Fibroblast of villous mesenchyme (primary cell): ENCODE measurements at places on chromosomes 7 and 10. TPM values are rescaled to one million over a fixed set of nuclear protein-coding genes. Genes with fewer than 3 reads are reported as not detected.

GRCh38 chr7:74040101-74040790, 12.3 kb downstream of the ELN start:
- no peak for DNase-seq

- no peak for DNase-seq
These were observed 85.9 kb downstream of the TAX1BP1 start for GRCh38 chr7:27825891-27826290.

DNA sequence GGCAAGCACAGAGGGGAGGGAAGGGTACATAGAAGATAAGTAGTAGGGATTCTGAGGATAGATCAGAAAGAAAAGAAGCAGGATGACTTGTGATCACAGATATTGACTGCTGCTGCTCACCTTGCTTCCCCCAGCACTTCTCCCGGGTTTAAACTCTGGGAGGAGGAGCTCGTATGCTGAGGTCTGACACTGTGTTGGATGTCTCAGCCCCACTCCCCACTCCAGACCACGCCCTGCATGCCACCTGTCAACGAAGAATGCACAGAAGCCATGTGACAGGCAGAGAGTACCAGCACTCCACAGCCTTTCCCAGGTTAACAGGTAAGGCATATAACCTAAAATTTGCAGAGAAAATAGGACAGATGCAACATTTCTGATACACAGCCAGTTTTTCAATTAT, 388.9 kb downstream of the TNS3 start:
- DNase-seq: no peak

- DNase-seq: peak; percentile 31
These were observed 299.9 kb upstream of the HABP2 start for GRCh38 chr10:113252650-113253618.

DNA sequence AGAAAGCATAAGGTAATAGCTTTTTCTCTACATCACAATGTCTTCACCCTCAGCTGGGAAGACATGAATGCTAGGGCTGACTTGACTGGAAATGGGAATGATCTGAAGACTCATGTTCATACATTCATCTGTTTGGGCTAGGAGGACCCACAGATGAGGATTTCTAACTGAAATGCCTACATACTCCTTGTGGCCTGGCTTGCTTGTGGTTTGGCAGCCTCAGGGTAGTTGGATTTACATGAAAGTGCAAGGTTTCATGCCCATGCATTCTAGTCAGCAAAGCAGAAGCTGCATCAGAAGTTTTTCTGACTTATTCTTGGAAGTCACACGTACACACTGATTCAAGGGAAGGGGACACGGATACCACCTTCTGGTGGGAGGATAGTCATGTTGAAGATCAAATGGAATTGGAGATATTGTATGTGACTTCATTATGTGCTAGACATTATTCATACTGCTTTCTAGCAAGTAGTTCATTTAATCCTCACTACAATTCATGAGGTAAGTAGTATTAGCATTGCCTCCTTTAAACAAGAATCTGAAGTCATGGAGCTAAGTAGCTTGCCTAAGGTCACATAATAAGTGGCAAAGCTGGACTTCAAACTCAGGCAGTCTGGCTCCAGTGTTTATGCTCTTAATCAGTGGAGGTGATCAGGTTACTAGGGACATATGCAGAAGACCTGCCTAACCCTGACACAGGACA, 957.0 kb downstream of the LRMDA start:
- DNase-seq: peak; percentile 10

GRCh38 chr7:75608451-75609122, 116.5 kb downstream of the SPDYE5 start:
- no peak for DNase-seq

DNA sequence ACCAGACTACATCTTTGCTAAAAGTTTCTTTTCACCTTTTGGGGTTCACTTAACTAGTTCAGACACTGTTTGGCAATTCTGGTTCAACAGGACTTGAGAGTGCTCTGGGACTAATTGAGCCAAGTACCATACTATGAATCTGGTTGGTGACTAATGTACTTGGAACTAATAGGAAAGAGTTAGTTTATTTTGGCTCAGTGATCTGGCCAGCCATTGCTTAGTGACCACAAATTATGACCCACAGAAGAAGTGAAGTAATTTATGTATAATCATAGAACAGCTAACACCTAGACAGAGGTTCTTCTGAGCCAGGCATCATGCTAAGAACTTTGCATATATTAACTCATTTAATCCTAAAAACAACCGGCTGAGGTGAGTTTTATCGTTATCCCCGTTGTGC, 126.5 kb upstream of the JCAD start:
- DNase-seq: peak; percentile 74

DNA sequence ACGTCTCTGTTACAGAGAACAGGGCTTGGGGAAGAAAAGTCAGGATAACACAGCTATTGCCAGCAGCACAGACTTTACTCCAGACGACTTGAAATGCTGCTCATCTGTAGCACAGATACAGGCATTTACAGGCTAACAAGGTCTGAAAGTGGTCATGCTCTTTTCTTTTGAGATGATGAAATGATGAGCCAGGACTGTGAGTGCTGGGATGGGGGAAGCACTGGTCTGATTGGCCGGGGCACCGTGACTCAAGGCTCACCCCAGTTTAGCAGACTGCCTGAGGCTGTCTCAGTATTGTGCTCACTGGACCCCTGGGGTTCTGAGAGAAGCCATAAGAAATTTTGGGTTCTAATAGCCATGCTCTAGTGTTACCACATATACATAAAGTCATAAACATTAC, 12.4 kb downstream of the SMKR1 start:
- no peak for DNase-seq

GRCh38 chr7:101913851-101914250, 96.4 kb downstream of the CUX1 start:
- peak; percentile 97 for DNase-seq

GRCh38 chr10:129179245-129179971, 287.6 kb upstream of the MGMT start:
- DNase-seq: no peak

DNA sequence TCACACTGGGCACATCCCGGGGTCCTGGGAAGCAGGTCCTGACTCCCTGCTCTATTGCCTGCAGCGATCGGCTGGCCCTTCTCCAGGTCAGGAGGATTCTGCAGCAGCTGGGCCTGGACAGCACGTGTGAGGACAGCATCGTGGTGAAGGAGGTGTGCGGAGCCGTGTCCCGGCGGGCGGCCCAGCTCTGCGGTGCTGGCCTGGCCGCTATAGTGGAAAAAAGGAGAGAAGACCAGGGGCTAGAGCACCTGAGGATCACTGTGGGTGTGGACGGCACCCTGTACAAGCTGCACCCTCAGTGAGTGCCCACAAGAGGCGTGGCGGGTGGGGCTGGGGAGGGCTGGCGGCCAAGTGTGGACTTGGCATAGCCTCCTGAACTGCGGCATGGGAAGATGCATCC, 12.8 kb upstream of the HK1 start:
- no peak for DNase-seq

DNA sequence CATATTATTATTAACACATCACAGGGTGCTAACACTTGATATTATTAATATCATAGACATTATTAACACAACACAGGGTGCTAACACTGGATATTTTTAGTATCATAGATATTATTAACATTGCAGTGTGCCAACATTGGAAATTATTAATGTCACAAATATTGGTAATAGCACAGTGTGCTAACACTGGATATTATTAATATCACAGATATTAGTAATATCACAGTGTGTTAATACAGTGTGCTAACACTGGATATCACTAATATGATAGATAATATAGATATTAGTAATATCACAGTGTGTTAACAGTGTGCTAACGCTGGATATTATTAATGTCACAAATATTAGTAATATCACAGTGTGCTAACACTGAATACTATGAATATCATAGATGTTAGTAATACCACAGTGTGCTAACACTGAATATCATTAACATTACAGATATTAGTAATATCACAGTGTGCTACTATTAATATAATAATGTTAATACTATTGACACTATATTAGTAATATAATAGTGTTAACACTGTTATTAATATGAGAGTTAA, 1.6 kb upstream of the TMEM225B start:
- DNase-seq: no peak

DNA sequence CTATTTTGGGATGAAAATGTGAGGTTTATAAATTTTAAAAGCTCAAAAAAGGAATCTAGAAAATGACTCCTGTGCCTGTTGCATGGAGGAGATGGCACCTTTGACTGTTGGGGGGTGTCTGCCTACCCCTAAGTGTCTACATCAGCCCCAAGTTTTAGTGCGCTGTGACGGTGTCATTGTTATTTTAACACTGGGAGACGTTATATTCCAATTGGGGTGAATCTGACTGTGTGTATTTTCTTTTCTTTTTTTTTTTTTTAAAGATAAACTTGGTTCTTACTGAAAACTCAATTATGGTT, 517 bp downstream of the SRGN start:
- DNase-seq: no peak

GRCh38 chr7:139557857-139558581, 34.5 kb downstream of the CLEC2L start:
- DNase-seq: no peak

GRCh38 chr7:55138663-55139062, 119.8 kb downstream of the EGFR start:
- DNase-seq: no peak

DNA sequence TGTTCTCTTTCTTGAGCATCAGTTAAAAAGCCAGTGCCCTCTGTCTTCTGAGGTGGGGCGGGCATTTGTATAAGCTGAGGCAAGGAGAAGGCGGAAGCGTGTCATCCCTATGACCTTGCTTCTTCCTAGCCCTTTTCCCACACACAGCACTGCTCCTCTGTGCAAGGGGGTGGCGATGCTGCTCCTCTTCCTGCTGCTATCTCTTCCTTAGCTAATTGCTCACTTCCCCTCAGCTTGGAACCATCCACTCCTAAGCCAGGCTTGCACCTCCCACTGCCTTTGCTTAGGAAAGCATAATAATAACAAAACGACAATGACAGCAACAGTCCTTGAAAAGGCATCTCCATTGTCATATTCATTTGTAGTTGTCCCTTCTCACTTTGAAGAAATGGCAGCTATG, 366.9 kb downstream of the PHTF2 start:
- DNase-seq: no peak

DNA sequence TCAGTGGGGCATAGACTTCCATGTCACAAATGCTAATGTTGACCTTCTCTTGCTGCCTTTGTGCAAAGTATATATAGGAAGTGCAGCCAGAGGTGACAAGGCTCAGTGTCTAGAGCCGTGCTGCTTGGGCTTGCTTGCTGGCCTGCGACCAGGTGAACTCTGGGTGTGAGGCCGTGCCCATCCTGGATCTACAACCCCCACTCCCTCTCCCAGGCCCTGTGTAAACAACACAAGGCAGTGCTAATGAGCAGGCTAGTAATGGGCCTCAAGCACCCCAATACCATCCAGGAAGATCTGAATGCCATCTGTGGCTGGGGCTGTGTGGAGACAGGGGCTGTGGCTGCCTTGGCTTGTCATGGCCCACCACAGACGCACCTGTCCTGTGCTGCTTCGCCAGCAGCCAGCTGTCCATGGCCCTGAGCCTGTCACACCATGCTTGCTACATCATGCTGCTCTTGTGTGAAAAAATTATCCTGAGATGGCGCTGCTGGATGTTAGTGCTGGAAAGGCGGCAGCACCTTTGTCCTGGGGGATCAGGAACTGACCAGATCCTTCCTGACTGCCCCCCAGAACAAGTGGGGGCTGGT, 107.6 kb upstream of the ZNF92 start:
- no peak for DNase-seq

DNA sequence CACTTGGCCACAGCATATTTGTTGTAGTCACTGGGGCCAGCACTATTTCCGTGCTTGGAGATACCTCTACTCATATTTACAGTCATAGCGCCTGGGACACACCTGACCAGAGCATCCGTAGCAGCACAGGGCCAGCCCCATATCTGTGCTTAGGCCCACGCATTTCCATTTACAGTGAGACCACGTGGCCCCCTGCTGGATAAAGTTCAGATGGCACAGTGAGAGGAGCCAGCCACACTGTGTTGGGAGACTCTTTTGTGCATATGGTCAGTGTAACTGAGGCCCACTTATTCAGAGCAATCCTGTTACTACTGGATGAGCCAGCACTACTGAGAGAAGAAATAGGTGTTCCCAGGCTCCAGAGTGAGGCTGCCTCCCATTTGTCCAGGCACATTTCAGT, 455.3 kb downstream of the REEP3 start:
- peak; percentile 18 for DNase-seq

DNA sequence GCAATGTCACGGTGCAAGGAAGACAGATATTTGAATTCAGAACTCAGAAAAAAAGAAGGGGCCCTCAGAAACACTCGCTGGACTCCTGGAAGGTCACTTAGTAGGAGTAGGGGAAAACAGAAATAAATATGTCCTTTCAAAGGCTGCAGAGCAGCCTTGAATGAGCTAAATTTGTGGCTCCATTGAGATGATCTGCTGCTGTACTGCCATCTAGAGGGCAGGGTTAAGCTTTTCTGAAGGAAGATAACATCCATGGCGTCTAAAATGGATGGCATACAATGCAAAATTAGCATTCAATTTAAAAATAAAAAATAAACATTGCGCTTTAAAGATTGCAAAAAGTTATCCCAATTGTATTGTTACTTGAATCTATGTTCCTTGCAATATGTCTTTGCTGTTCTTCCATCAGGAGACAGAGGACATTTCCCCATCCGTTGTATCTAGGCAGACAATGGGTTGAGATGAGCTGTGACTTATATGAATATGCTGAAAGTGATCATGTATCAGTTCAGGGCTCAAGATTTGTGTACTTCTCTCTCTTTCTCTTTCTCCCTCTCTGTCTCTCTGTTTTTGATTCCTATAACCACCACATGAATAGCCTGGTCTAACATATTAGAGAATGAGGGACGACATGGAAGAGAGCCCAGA, 642.2 kb downstream of the SH2D4B start:
- DNase-seq: no peak

DNA sequence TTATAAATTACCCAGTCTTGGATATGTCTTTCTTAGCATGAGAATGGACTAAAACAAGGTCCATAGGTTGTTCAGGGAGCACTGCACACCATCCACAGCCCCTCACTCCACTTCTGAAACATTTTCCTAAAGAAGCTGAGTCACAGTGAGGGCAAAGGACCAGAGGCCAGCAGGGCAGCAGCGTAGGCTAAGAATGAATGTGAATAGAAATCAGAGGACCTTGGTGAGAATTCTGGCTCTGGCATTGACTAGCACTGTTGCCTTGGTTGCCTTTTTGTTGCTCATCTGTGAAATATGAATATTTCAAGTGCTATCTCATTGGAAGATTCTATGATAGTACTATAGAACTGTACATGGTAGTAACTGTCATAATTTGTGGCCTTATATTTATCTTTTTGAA, 41.7 kb upstream of the TOMM7 start:
- DNase-seq: no peak

DNA sequence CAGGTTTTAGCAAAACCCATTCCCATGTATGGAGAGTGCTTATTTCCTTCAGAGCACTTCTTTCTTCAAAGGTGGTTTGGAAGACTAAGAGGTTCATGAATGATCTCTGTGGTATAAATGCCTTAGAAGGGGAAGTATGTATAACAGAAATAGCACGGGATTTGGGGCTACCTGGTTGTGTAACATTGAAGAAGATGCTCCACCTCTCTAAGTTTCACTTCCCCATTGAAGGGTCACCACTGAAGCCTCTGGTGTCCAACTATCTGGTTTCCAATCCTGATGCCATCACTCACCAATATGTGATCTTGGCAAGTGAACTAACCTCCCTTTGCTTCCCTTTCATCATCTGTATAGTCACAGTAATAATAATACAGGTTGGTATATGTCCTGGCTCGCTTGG, 37.2 kb downstream of the CYCS start:
- DNase-seq: no peak

The STEAP1 gene
- total RNA-seq: 12.6 and 21.6 TPM in 2 replicates

The EBLN1 gene
- not detected in 2 replicates for total RNA-seq

The ELN gene
- total RNA-seq: under 0.01 and 0.64 TPM in 2 replicates

The CNPY1 gene
- not detected in 2 replicates for total RNA-seq

The INMT gene
- 15.8 and 48.4 TPM in 2 replicates for total RNA-seq

The MMD2 gene
- total RNA-seq: not detected in 2 replicates

The GBX1 gene
- total RNA-seq: not detected in 2 replicates

The C10orf105 gene
- under 0.01 TPM in 1 of 2 replicates, not detected in the other for total RNA-seq

The CTBP2 gene
- total RNA-seq: 74.3 and 84.7 TPM in 2 replicates

The SUV39H2 gene
- total RNA-seq: 11.3 and 27.2 TPM in 2 replicates
